A549 treated with CORT108297 at 1 μM for 4 hours (cell line): ENCODE measurements at places on chromosomes 3 and 15. TPM values are rescaled to one million over a fixed set of nuclear protein-coding genes. Genes with fewer than 3 reads are reported as not detected.

The PTPRG gene
- 1.6 to 2.8 TPM (median 2.6 TPM) in 5 replicates for total RNA-seq

The CD200R1 gene
- total RNA-seq: 0.03 to 0.14 TPM (median 0.08 TPM) in 5 replicates

The STRC gene
- 0.06 to 0.16 TPM (median 0.07 TPM) in 3 of 5 replicates, not detected in the others for total RNA-seq

The CYP11A1 gene
- not detected in 5 replicates for total RNA-seq

The CCR1 gene
- total RNA-seq: not detected in 5 replicates

The SCN11A gene
- total RNA-seq: 0.01 TPM in 2 of 5 replicates, not detected in the others

The LOXL1 gene
- total RNA-seq: 0.47 to 0.82 TPM (median 0.59 TPM) in 5 replicates

The CHST13 gene
- 0.50 to 1.4 TPM (median 1.1 TPM) in 5 replicates for total RNA-seq

The EAF2 gene
- total RNA-seq: 1.5 to 2.9 TPM (median 2.3 TPM) in 5 replicates

The C3orf20 gene
- 0.02 to 0.05 TPM in 2 of 5 replicates, not detected in the others for total RNA-seq

The LMAN1L gene
- 0.03 to 0.08 TPM (median 0.08 TPM) in 3 of 5 replicates, not detected in the others for total RNA-seq

The PLSCR5 gene
- total RNA-seq: not detected in 5 replicates

The NEK10 gene
- total RNA-seq: 0.76 to 1.1 TPM (median 0.91 TPM) in 5 replicates

The ZCWPW2 gene
- total RNA-seq: 0.11 TPM in 1 of 5 replicates, not detected in the others

The OCA2 gene
- total RNA-seq: 0.05 to 0.24 TPM (median 0.15 TPM) in 5 replicates

The TJP1 gene
- total RNA-seq: 56.8 to 78.8 TPM (median 66.1 TPM) in 5 replicates

The TMOD3 gene
- 39.2 to 62.1 TPM (median 49.5 TPM) in 5 replicates for total RNA-seq

The AP3B2 gene
- 0.57 to 0.94 TPM (median 0.74 TPM) in 5 replicates for total RNA-seq

The B3GALNT1 gene
- 0.05 to 0.12 TPM (median 0.08 TPM) in 4 of 5 replicates, not detected in the other for total RNA-seq

The TPRG1 gene
- total RNA-seq: 0.11 to 0.28 TPM (median 0.15 TPM) in 5 replicates

The TGM5 gene
- not detected in 5 replicates for total RNA-seq

The GABRB3 gene
- total RNA-seq: 59.5 to 88.1 TPM (median 75.3 TPM) in 5 replicates

The DNAJA4 gene
- 0.06 TPM in 1 of 5 replicates, not detected in the others for total RNA-seq

The SNTN gene
- not detected in 5 replicates for total RNA-seq

The OR5K3 gene
- not detected in 5 replicates for total RNA-seq

The RASGRP1 gene
- total RNA-seq: 0.16 to 0.36 TPM (median 0.25 TPM) in 5 replicates

The ALDH1L1 gene
- 0.14 to 0.36 TPM (median 0.17 TPM) in 5 replicates for total RNA-seq

The THAP10 gene
- 5.0 to 6.4 TPM (median 5.7 TPM) in 5 replicates for total RNA-seq

The IP6K2 gene
- 48.8 to 49.9 TPM (median 49.3 TPM) in 5 replicates for total RNA-seq

The GREM1 gene
- 7.8 to 15.8 TPM (median 8.0 TPM) in 5 replicates for total RNA-seq

The SPRED1 gene
- 7.3 to 9.5 TPM (median 8.6 TPM) in 5 replicates for total RNA-seq

The PAQR5 gene
- 88.0 to 119 TPM (median 115 TPM) in 5 replicates for total RNA-seq

The FBXL22 gene
- 0.18 to 0.80 TPM (median 0.31 TPM) in 5 replicates for total RNA-seq

The SLC28A1 gene
- total RNA-seq: 0.05 TPM in 2 of 5 replicates, not detected in the others

The MUC13 gene
- total RNA-seq: 6.9 to 8.2 TPM (median 7.9 TPM) in 5 replicates

The GPR15 gene
- total RNA-seq: not detected in 5 replicates

The DNAJC19 gene
- 19.1 to 26.7 TPM (median 21.7 TPM) in 5 replicates for total RNA-seq

The GOLIM4 gene
- 13.9 to 22.8 TPM (median 19.3 TPM) in 5 replicates for total RNA-seq

The AGBL1 gene
- total RNA-seq: not detected in 5 replicates

The RTP4 gene
- not detected in 5 replicates for total RNA-seq

The CFAP100 gene
- not detected in 5 replicates for total RNA-seq

The ATXN7 gene
- 2.9 to 5.4 TPM (median 5.0 TPM) in 5 replicates for total RNA-seq

The IL17RD gene
- 0.47 to 1.3 TPM (median 1.0 TPM) in 5 replicates for total RNA-seq

The CLDN18 gene
- not detected in 5 replicates for total RNA-seq
